ENCODE measurements at places on chromosomes 4 and X.

- no peak for DNase-seq
These were observed 7.1 kb downstream of the TMEM271 start for GRCh38 chr4:568962-569361.

DNA sequence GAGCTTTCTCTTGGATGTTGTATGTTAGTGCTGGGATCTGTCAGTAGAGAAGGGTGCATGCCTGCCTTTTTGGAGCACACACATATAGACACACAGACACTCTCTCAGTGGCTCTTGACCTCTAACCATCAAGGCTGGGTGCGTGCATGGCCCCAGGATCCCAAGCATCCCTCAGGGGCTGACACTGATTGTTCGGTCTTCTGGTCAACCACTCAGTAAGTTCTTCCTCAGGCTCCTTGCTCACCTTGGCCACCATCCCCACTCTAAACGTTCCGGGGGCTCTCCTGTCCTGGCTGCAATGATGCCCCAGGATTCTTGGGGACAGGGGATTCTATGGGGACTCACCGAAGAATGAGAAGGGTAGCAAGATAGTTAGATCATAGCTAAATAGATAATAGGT lies 179.6 kb downstream of the SHOX start:
- DNase-seq: no peak

DNA sequence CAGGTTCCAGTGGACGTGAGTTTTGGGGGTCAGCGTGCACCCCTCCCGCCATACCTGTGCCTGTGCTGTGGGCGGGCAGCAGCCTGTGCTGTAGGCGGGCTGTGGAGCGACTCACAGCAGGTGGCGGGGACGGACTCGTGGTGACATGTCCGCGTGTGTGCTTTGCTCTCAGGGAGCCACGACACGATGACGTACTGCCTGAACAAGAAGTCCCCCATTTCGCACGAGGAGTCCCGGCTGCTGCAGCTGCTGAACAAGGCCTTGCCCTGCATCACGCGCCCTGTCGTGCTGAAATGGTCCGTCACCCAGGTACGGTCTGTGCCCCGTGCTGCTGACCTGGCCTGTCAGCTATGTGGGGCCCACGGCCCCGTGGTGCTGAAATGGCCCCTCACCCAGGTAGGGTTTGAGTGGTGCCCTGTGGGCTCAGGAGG lies 7.4 kb downstream of the PLCXD1 start:
- no peak for DNase-seq

DNA sequence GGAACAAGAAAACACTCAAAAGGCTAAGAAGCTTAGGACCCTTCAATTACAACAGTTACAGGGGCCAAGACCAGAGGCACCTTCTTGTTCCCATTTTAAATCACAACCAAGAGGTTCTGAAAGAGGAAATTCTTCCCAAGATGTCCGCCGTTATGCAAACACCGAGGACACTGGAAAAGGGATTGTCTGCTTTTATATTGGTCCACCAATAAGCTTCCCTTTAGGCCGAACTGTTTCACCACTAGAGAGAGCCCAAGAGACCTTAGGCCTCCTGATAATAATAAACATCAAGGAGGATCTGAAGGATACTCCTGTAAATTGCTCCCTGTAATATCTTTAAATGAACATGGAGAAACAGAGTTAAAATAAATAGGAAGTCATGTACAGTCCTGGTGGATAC lies 92.6 kb upstream of the NLRP2B start:
- DNase-seq: no peak

- DNase-seq: no peak
These were observed 33.5 kb upstream of the SETD7 start for GRCh38 chr4:139589336-139590018.

DNA sequence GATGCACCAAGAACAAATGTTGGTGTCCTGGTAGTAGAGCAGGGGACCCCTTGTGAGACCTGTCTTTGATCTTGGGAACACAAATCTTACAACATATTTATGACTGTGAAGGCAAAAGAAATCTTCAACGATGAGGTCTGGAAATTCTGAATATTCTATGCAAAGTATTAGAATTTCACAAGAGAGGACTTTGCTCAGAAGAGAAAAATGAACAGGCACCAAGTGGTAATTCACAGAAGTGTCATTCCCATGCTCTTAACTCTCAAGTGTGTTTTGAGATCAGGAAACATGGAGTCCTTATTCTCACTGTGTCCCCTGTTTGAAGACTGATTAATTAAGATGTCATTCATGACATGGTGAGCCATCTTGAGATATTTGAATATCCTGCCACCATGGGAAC lies 52.5 kb downstream of the COQ2 start:
- DNase-seq: no peak

- no peak for DNase-seq
These were observed 85.4 kb downstream of the RPS3A start for GRCh38 chr4:151184523-151185458.

- no peak for DNase-seq
These were observed 5.4 kb downstream of the AKAP17A start for GRCh38 chrX:1596676-1597344.

DNA sequence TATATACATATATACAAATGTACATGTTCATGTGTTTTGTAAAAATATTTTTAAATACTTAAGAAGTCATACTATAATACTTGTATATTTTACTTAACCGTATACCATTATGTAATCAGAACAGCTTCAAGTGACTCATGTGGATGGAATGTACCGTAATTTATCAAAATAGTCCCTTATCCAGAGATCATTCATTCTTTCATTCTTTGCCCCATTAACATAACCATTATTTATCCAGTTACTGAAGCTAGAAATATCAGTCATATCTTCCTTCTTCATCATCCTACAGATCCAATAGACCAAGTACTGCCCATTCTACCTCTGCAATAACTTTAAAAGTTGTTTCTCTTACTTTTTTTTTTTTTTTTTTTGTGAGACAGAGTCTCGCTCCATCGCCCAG lies 164.2 kb downstream of the MAB21L2 start:
- DNase-seq: no peak

- DNase-seq: no peak
These were observed 76.0 kb downstream of the ABLIM2 start for GRCh38 chr4:8082517-8083055.

DNA sequence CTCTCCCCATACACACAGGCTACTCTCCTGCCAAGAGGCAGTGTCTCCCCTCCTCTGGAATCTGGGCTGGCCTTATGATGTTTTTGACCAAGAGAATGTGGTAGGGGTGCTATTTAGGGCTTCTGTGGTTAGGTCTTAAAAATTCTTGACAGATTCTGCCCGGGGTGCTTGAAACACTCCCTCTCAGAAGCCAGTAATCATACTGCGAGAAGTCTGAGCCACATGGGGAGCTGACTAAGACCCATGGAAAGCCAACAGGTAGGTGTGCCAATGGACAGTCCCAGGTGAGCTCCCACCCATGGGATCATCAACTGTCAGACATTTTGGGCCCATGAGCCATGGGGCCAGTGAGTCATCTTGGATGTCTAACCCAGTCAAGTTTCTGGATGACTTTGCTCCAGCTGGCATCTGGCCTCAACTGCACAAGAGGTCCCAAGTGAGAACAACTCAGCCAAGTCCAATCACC lies 315.7 kb downstream of the FBXW7 start:
- DNase-seq: no peak

- DNase-seq: no peak
These were observed 213.8 kb upstream of the PACRGL start for GRCh38 chr4:20486433-20486832.

DNA sequence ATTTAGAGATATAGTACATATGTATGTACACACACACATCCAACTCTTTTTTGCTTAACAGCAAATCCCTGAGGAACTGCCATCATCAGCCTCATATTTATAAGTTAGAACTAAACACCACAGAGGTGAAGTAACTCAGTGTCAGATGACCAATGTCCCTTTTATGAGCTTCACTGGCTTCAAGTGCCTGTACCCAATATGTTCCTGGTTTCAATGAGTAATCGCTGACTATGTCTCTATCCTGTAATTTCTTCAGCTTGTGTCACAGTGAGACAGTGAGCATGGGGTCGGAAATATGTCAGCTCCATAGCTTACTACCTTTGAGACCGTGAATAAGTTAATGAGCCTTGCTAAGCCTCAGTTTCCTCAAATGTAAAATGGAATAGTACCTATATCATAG lies 136.2 kb upstream of the RASGEF1B start:
- no peak for DNase-seq

- DNase-seq: peak; percentile 2
These were observed 30.7 kb downstream of the ARHGEF9 start for GRCh38 chrX:63754136-63754859.

DNA sequence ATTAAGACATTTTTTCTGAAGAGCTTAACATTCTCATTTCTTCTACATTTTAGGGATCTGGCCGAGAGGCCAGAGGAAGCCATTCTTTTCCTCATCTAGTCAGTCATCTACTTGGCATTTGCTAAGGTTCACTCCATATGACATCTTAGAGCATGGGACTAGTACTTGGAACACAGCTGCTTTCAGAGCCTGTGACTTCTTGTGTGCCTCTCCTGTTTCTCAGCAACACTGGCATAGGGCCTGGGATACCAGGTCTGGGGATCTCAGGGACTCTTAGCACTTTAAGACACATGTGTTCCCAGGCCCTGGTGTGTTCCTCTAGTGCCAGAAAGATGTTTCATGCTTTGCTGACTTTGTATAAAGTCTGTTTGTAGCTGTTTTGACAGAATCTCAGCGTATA lies 7.3 kb downstream of the PLP1 start:
- no peak for DNase-seq

GRCh38 chrX:23127586-23127985 lies 127.8 kb downstream of the DDX53 start:
- DNase-seq: no peak

DNA sequence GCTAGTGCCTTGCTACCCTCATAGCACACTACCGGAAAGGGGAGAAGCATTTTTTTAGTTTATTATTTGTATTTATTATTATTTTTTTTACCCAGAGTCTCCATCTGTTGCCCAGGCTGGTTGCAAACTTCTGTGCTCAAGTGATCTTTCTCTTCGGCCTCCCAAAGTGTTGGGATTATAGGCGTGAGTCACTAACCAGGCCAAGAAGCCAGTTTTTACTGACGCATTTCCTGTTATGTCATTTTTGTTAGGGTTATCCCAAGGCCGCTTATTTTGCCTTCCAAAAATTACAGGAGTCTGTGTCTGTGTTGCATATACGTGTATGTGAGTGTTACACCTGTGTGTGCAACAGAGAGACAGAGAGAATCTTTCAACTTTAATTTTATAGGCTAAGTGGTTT lies 404.5 kb downstream of the GBA3 start:
- no peak for DNase-seq

DNA sequence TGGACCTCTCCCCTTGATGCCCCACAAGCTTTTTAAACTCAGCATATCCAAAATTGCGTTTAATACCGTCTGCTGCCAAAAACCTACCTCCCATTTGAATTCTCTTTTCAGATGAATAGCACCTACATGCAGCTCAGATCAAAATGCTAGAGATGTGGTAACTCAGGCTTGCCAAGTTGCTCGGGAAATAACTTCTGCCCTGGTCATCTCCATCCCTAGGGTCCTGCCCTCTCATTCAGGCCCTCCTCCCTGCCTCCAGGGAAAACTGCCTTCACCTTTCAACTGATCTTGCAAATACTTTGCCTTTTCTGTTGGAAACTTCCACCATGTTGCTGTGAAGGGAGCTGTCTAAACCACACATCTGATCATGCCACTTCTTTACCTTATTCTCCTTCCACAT lies 114.1 kb downstream of the SPRY1 start:
- no peak for DNase-seq

- DNase-seq: peak; percentile 21
These were observed 306.3 kb downstream of the ANK2 start for GRCh38 chr4:113355550-113356371.

- peak; percentile 50 for DNase-seq
These were observed 915 bp upstream of the RAB33B start for GRCh38 chr4:139453041-139453370.

DNA sequence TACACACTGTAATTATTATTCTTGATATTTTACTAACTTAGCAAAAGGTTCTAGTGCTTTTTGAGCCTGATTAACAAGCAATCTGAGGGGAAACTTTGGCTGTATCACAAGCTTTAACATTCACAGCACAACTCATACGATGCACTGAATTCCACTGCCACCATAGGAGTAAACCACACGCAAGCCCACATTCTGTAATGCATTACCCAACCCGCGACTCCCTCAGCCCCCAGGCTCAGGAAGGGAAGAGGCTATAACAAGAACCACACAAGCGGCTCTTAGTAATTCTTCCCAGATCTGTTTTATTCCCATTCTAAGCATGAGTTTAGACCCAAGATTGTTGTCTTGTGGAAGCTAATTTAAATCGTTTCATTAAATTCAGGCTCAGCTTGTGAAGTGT lies 138.5 kb upstream of the TBL1X start:
- DNase-seq: no peak

DNA sequence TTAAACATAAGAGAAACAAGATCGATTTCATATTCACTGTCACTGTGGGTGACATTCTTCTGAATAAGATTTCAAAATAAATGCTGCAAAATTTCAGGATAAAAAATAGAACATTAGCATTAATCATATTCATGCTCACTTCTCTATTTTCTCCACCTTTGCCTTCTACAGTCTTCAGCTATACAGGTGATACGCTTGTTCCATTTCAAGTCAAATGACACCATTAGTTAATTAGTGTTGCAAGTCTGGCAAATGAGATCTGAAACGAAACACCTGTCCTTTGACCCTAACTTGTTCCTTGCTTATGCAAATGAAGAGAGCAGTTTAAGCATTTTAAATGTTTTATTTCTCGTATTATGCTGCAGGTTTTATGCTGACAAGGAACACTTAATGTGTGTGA lies 667.5 kb upstream of the MAGEB2 start:
- no peak for DNase-seq

- DNase-seq: no peak
These were observed 98.6 kb upstream of the SCML1 start for GRCh38 chrX:17638731-17639130.

DNA sequence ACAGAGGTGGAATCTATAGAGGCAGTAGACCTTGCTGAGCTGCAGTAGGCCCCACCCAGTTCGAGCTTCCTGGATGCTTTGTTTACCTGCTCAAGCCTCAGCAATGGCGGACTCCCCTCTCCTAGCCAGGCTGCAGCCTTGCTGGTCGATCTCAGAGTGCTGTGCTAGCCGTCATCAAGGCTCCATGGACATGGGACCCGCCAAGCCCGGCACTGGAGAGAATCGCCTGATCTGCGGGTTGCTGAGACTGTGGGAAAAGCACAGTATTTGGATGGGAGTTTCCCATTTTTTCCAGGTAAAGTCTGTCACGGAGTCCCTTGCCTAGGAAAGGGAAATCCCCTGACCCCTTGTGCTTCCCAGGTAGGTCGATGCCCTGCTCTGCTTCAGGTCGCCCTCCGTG lies 124.8 kb upstream of the KLF8 start:
- DNase-seq: no peak

DNA sequence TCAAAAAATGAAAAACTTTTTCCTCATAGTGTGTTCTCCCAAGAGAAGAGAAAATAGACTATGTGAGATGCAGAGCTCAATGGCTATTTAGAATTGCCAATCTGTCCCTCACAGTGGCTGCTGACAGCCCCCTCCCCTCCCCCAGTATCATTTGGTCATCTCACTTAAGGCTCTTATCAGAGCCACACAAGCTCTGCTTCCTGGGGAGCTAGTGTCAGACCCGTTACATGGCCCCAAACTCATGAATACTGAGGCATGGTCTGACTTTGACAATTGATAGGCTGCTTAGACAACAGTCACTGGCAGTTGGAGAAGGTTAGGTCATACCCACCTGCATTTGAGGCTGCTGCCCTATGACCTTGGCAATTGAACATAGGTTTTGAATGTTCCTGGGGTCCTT lies 15.3 kb downstream of the RNF150 start:
- DNase-seq: no peak

- DNase-seq: no peak
These were observed 7.0 kb upstream of the TET2 start for GRCh38 chr4:105139646-105140045.

Measured in stimulated activated CD8-positive, alpha-beta memory T cell treated with anti-CD3 and anti-CD28 coated beads, Interleukin-7, amount 100 ng/mL, for 1 hour (primary cell).